Activated T-helper 1 cell treated with anti-CD3 and anti-CD28 coated beads, Interleukin-2, amount 50 U/mL, for 16 hours (primary cell): ENCODE measurements at places on chromosomes 5 and 9.
A peak's percentile ranks its signal among the peaks of the same experiment; 100 is the strongest.

GRCh38 chr5:142486581-142486980, 161.8 kb upstream of the SPRY4 start:
- DNase-seq: no peak

DNA sequence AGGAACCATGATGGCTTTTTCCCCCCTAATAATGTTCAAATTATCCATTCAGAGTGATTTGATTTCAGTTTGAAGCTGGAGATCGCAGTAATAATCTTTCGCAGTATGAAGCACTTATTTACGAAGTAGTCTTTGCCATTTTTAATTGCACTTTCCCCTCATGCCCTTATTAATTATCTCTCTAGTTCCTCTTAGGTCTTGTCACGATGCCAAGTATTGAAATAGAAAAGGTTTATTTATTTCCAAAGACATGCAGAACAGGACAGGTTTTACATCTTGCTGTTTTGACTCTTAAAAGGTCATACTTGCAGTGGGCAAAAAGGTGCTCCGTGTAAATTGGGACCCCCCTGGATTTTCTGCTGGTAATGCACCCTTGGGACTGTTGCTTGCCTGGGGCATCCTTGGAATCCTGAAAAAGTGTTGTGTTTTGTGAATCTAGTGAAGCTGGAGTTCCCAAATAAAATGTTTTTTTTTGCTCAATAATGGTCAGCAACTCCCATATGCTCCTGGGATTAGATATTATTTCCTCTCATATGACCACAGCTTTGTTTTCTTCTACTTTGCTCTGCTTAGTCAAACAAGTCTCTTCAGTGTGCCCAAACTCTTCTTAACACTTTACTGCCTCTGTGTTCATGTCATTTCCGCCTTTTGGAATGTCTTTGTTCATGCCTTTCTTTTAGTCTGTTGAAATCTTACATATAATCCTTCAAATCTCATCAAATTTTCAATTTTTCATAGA, 278.3 kb downstream of the TMEM38B start:
- no peak for DNase-seq

- no peak for DNase-seq
Observed at GRCh38 chr9:136015656-136016571, 54.7 kb upstream of the UBAC1 start.

DNA sequence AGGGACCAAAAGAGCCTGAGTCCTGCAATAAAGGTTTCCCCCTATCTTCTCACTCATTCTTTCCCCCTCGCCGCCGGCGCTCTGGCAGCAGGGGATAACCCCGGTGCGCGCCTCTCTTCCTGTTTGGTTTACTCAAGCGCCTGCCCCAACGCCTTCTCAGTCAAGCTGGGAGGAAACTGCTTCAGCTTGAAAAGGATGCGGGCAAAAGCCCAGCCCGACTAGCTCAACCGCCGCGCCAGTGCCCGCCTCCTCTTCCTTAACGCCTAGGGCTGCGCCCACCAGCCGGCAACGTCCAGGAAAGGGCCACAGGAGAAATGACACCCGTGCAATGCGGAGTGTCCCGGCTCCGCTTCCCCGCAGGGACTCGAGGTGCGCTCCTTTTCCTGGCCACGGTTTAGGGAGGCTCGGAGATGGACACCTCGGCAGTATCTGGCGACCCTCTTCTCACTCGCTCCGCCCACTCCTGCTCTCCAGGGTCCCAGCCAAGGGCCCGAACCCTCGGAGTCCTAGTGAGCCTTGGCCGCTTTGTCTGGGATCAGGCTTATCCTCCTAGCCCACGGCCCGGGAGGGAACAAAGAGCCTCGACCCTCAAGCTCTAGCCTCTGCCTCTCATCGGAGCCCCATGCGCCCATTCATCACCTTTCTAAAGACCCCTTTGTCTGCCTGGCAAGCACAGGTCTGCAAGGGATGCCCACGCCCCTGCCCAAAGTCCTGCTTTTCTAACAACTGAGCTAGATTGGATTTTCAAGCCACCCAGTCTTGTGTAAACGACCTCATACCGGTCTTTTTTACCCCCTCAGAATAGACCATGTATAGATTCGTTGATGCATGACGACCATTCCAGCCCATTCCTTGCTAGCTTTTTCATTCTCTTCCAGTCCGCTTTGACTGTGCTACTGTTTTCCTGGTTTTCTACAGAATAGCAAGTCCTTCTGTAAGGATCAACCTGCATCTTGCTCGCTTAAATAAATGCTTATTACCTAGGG, 2.0 kb downstream of the ST8SIA4 start:
- DNase-seq: peak; percentile 73

DNA sequence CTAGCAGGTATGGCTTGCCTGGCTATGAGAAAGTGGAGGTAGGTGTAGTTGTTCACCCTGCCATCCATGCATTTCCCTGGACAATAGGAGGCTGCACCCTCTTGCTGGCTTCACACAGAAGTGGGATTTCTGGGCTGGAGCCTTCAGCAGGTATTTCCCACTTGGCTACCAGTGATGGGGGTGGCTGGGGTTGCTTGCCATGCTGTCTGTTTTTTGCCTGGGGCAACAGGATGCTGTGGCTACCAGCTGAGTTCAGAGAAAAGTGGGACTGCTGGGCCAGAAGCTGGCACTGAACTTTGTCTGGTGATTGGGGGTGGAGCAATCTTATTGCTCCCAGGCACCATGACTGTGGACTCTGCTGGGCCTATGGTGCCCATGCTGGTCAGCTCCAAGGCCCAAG, 299.6 kb downstream of the FAM170A start:
- no peak for DNase-seq
